ENCODE measurements at places on chromosomes 12 and 14.

DNA sequence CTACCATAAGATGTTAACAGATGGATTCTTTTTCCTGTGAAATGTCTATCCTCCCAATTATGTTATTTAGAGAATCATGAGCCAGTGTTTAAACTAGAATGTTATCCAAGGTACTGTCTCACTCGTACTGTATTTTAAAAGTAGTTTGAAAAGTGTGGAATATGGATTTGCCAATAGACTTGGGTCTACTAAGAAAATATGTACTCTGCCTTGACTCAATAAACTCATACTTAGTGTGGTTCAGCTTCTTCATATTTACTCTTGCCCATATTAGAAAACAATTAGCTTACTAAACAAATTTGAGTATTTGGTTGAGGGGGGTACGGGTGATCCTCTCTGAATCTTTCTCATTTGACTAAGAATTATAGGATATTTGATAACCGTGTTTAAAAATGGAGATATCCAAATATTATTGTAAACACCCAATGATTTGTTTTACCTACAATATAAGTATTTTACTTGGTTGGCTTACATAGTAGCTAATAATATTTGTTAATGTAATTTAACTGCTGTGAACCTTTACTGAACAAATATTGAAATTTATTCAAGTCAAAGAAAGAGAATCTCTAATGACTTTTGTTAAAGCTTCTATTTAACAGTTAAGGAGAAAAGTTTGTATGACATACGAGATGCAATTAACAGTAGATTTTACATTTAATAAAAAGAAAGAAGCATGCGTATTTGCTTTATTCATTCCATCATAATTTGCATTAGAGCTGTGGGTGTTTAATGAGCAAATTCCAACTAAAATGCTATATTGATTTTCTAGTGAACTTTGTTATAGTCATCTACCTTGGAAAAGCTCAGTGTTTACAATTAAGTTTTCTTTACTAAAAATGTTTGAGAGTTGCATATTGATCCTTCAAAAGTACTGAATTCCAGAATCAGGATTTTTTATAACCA, 81.2 kb downstream of the MIPOL1 start:
- DNase-seq = no peak

GRCh38 chr12:3924761-3925160, 51.6 kb upstream of the PARP11 start:
- no peak for DNase-seq

DNA sequence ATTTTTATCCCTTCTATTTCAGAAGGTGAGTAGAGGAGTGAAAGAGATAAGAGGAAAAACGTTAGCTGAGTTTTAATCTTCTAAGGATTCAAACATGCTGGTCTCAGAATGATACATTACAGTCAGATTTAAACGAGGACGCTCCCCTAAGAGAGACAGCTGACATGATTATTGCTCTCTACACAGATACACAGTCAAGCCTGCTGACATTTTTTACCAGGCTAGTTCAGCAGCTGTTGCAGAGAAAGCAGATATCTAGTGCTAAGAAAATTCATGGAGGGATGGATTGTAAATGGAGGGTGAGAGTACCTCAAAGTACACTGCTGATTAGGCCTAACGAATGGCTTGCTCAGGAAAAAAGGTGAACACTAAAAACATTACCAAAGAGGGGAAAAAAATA, 31.9 kb upstream of the SOS2 start:
- no peak for DNase-seq

GRCh38 chr12:82756303-82756702, 69.6 kb downstream of the TMTC2 start:
- no peak for DNase-seq

DNA sequence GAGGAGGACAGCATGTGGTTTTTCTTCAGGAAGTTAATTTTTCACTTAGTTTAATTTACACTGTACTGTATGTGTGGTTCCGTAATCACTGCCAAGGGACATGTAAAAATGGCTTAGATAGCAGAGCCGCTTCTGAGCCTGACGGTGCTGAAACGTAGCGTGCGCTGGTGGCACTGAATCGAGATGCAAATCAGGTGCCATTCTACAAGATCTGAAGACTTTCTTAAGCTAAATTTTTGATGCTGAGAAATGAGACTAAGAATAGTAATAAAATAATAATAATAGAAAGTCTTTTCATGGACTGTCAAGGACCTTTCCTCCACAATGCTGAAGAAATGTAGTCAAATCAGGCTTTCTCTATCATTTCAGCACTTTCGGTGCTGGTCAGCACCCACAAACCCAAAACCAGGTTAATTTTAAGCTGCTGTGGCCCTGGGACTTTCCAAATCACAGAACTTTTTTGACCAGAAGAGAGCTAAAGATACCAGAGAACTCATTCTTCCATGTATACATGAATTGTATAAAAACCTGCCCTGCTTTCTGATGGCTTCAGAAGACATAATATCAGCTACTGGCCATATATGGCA, 183.3 kb upstream of the LMO3 start:
- no peak for DNase-seq

DNA sequence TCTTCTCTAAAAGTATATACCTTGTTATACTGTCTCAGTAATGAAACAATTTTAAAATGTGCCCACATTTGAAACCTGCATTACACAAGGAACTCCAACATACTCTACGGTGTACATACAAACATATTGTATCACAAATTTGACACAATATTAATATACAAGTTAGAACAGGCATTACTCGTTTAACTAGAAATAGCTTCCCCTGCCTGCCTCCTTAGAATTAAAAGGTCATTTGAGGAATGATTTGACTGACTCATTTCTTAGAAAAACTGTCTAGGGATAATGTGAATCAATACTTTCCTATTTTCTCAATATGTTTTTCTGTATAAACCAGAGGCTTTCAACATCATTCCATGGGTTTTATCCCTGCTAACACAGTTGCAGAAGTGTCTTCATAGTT, 73.7 kb downstream of the STON2 start:
- DNase-seq = no peak

DNA sequence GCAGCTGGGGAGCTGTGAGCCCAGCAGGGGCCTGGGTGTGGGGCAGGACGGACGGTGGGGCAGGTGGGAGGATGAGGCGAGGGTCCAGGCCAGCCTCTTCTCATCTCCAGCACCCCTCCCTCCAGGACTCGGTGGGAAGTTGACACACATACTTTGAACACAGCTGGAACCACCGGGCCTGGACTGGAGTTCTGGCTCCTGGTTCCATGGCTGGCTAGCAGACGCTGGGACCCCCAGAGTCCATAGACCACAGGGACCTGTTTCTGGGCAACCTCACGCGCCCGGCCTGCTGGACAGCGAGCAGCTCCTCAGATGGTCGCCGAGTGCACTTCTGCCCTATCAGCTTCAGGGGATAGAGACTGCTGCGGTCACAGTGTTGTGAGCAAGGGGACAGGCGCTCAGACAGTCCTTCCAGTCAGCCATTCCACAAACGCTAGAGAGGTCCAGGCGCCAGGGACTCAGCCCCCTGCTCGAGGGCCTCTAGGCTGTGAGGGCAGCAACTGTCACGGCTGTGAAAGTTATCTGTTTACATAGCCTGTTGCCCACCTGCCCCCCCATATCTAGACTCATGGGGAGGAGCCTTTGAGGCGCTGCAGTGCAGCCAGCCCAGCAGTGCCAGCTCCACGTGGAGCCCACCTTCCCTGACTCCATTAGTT, 25.2 kb downstream of the TCHP start:
- DNase-seq = no peak

- no peak for DNase-seq
Observed at GRCh38 chr12:42217656-42218055, 20.4 kb downstream of the YAF2 start.

- DNase-seq = peak; percentile 17
Observed at GRCh38 chr12:52019113-52019770, 12.5 kb downstream of the TAMALIN start.

Data from hippocampal formation (tissue), 2 donors.